ENCODE measurements at places on chromosomes 12 and 14.

DNA sequence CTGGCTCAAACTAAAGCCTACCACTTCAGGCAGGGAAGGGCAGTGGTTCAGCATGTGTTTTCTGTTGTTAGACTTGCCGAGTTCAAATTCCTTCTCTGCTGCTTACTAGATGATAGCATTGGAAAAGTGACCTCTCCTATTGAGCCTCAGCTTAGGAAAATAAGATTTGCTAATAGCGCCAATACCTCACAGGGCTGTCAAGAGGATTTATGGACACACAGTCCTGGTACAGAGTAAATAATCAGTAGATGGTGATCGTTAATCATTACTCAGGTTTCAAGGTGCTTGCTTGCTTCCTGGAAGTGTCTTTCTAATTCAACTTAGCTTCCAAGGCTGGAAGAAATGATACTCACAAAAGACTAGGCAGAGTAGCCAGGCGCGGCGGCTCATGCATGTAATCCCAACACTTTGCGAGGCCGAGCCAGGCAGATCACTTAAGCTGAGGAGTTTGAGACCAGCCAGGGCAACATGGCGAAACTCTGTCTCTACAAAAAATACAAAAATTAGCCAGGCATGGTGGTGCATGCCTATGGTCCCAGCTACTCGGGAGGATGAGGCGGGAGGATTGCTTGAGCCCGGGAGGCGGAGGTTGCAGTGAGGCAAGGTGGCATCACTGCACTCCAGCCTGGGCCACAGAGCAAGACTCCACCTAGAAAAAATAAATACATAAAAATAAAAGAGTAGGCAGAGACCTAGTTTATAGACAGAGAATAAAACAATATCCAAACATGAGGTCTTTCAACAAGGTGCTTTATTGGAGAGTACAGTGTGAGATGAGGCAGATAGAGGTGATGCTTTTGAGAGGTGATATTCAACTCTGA is 6.0 kb downstream of the PLA2G1B start:
- no peak for DNase-seq

GRCh38 chr12:52590021-52590420 is 11.2 kb downstream of the KRT72 start:
- DNase-seq = no peak

GRCh38 chr12:12158858-12159257 is 88.1 kb downstream of the BCL2L14 start:
- no peak for DNase-seq

GRCh38 chr12:83634726-83635267 is 948.1 kb downstream of the TMTC2 start:
- DNase-seq = no peak

- no peak for DNase-seq
Observed at GRCh38 chr12:19869413-19869812, 430.1 kb downstream of the AEBP2 start.

All from anterior cingulate cortex (tissue), 58 donors.